ENCODE measurements at places on chromosomes 6 and 20.
A peak's percentile ranks its signal among the peaks of the same experiment; 100 is the strongest.

GRCh38 chr6:51432481-51432880 lies 613.8 kb downstream of the TFAP2B start:
- no peak for ATAC-seq

DNA sequence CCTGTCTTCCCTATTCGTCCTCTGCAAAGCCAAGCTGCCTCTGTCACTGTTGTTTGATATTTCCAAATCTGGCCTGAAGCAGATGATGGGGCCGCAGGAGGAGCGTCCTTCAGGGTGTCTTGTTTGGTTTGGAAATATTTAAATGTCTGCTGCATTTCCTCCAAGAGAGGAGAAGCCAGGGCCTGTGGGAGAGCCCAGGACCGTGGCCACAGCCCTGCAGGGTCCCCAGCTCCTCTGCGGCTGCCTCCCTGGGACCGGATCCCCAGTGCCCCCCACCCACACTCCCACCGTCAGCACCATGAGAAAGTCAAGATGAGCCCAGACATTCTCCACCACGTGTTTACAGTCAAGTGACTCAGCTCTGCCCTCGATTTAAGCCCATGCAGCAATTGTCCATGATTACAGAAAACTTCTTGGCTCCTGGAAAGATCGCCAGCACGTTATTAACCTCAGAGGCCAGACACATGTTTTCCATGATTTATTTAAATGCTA lies 18.2 kb downstream of the FOXF2 start:
- no peak for ATAC-seq

DNA sequence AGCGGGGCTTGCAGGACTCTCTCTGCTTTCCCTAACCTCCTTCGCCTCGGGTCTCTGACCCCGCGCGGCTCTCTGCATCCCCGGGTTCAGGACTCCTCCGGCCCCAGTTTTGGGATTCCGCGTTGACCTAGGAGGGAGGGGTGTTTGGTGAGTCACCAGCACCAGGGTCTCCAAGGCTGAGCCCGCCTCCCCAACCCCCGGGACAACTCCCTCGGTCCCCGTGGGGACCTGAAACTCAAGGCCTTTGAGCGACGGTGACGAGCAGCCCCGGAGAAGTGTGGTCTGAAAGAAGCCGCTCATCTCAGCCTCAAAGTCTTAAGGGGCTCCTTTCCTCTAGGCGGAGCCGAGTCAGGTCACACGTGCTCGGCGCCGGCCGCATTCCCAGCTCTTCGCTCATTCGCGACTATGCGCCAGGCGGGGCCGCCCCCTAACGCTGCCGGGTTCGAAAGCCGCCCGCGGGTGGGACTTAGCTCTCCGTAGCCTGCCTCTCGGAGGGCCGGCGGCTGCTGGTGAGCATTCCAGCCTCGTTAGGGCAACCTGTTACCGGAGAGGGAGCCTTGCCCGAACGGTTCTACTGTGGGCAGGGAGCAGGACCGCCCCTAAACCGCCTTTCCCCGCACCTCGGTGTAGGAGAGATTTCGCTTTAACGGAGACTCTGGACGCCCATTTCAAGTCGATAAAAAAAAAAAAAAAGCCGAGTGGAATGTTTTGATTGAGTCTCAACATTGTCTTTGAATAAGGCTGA lies 3.0 kb upstream of the PRDM13 start:
- ATAC-seq = peak; percentile 39

GRCh38 chr6:24922814-24923213 lies 12.9 kb downstream of the RIPOR2 start:
- ATAC-seq = no peak

- ATAC-seq = no peak
Measured at GRCh38 chr20:14561741-14562221, 224.4 kb upstream of the FLRT3 start.

Measured in activated CD4-positive, CD25-positive, alpha-beta regulatory T cell treated with anti-CD3 and anti-CD28 coated beads, Interleukin-2, amount 50 U/mL, for 24 hours (primary cell).